ENCODE measurements at places on chromosomes 4 and X.

DNA sequence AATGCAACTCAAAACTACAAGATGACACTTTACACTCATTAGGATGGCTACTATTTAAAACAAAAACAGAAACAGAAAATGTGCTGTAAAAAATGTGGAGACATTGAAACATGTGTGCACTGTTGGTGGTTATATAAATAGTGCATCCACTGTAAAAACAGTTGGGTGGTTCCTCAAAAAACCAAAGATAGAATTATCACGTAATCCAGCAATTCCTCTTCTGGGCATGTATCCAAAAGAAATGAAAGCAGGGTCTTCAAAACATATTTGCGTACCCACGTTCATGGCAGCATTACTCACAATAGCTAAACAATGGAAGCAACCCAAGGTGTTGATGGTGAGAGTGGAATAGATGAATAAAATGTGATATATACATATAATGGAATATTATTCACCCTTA lies 967.2 kb downstream of the TRAM1L1 start:
- no peaks in the 10 kb centered on the region for H3K27me3 ChIP-seq
- no peak overlapping the region for H3K4me3 ChIP-seq

GRCh38 chr4:73653695-73654106 lies 33.5 kb upstream of the RASSF6 start:
- no peak overlapping the region for H3K4me3 ChIP-seq
- DNase-seq: peak; percentile 80
- H3K36me3 ChIP-seq: no peaks in the 10 kb centered on the region
- peak overlapping the region; percentile 94 for H3K27ac ChIP-seq
- peaks cover 46% of the 10 kb centered on the region for H3K4me1 ChIP-seq

GRCh38 chr4:87982446-87983010 lies 7.0 kb downstream of the SPP1 start:
- DNase-seq: no peak
- no peak overlapping the region for H3K27ac ChIP-seq
- H3K27me3 ChIP-seq: peaks cover 13% of the 10 kb centered on the region
- no peaks in the 10 kb centered on the region for H3K36me3 ChIP-seq

DNA sequence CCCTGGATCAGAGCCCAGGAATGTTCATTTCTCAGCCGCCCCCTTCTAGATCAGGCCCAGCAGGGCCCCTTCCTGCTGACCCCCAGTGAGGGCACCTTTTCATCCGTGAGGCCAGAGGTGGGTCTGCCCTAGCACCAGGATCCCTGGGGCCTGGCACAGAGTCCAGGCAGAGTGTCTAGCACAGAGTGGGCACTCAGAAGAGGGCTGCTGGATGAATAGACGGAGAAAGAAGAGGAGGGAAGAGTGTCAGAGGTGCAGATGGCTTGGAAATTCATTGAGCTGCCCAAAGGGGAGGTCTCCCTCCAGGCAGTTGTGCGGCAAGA lies 106.5 kb downstream of the CPZ start:
- no peak for DNase-seq
- H3K4me3 ChIP-seq: no peak overlapping the region
- no peaks in the 10 kb centered on the region for H3K27me3 ChIP-seq
- no peaks in the 10 kb centered on the region for H3K36me3 ChIP-seq
- no peaks in the 10 kb centered on the region for H3K4me1 ChIP-seq
- no peak overlapping the region for H3K27ac ChIP-seq

DNA sequence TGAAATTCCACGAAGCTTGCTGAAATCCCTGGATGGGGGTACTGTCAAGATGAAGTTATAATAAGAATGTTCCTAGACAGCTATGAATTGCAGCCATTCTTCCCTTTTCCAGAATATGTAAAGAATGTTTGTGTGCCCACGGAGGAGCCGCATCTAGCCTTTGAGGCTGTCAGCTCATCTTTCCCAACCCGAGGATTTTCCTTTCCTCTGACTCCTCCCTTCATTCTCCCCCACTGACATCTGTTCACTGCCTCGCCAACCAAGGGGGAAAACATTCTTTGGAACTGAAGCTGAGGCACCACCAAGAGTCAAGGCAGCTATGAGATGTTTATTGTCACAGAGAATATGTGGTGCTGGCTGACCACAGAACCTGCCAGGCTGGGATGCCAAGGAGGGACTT lies 8.8 kb downstream of the NHSL2 start:
- H3K36me3 ChIP-seq: no peaks in the 10 kb centered on the region
- H3K4me3 ChIP-seq: no peak overlapping the region
- H3K27me3 ChIP-seq: no peaks in the 10 kb centered on the region
- DNase-seq: no peak

- no peak overlapping the region for H3K4me3 ChIP-seq
- no peak for DNase-seq
- no peak overlapping the region for H3K27ac ChIP-seq
Measured at GRCh38 chr4:6338175-6338950, 68.7 kb downstream of the WFS1 start.

- H3K27ac ChIP-seq: no peak overlapping the region
- H3K4me1 ChIP-seq: no peaks in the 10 kb centered on the region
- H3K4me3 ChIP-seq: no peak overlapping the region
- H3K36me3 ChIP-seq: no peaks in the 10 kb centered on the region
- no peaks in the 10 kb centered on the region for H3K27me3 ChIP-seq
- no peak for DNase-seq
Measured at GRCh38 chr4:137032222-137032621, 500.1 kb downstream of the PCDH18 start.
